ENCODE measurements at places on chromosomes 12 and 14.

DNA sequence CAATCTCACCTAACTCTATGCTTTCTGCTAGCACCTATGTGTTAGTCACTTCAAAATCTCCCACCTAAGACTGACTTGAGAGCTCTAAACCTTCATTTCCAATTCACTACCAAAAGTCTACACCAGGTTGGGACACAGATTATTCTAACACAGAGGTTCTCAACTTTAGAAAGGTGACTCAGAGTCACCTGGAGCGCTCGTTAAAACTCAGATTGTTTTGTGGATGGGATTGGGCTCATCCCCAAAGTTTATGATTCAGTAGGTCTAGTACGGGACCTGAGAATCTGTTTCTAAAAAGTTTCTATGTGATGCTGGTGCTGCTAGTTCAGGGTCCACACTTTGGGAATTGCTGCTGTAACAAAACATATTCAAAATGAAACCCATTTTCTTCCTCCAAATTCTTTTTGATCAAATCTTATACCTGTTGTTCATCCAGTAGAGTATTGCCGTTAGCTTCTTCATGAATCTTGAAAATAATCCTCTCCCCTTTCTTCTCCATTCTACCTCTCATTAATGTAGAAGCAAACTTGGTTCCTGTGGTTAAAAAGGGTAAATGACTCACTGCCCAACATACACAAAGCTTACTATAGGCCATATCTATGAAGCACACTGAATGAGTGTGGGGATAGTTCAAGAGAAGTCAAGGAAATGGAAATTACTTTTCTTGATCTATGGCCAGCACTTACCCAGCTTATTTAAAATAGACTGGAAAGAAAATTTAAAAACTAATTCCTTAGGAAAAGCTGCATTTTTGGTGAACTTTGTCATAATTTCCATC lies 206.7 kb downstream of the KIF21A start:
- no peak for DNase-seq

DNA sequence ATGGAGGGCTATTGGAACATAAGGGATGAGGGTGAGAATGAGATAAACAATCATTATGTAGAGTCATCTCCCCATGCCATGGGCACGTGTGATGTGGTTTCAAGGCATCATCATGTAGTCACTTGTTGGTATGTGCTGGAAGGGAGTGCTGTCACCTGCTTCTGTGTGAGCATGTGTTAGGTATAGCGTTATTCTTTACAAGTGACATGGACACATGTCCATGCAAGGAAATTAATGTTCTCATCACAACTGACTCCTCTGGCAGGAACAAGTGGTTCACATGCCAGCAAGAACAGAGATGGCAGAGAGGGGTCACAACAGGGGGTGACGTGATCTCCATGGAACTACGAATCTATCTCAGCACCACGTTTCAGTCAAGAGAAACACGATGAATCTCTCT lies 815.8 kb downstream of the BCL11B start:
- no peak for DNase-seq

- DNase-seq, result no peak
Observed at GRCh38 chr12:53560912-53561589, 53.8 kb upstream of the NPFF start.

DNA sequence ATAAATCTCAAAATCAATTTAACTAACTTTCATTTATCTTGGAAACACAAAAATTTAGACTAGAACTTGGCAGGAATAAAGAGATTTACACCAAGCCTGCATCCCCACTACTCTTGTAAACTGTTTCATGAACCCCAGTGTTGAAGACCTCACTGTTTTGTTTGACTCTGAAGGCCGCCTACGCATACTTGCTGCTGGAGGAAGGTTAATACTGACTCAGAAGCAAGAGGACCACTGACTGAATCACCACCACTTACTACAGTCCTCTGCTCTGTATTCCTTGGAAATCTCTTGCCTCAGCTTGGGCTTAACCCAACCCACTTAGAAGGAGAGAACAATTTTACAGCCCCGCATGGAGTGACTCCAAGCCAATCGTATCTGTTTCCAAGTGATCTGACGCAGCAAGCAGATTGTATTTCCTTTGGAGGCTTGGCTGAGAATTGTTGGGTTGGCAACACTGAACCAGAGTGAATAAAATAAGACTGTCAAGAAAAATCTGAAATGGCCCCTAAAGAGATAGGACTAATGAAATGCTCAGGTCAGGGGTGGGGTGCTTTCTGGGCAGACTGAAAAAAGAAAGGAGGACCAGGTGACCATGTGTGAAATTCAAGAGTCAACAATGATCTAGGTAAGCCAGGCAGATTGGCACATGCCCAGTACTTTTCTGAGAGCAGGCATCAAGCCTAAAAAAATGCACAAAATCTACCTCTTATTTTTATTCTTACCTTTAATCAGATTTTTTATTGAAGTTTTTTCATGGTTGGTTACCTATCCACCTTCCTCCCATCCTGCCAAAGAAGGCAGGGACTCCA lies 248.6 kb downstream of the ZFP36L1 start:
- peak; percentile 66 for DNase-seq

DNA sequence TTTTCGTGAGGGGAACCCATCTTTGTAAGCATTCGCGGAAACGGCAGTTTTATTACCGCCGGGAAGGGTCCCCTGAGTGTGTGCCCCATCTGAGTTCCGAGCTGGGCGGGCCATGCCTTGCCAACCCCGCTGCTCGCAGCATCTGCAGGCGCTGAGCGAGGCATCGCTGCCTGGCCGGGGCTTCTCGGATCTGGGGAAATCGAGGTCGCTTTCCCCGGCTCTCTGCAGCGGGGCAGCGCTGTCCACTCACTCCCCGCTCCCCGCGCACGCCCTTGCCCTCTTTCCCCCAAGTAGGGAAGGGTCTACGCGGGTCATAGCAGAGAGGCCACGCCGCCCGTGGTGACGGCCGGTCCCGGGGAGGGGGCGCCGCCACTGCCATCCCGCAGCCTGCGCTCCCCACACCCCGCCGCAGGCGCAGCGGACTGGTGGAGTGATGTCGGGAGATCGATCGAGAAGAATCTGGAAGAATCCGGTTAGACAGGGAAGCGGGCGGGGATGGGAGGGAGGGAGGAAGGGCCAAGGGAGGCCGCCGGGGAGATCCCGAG lies 507 bp upstream of the FKBP4 start:
- DNase-seq, result peak; percentile 61

- no peak for DNase-seq
Observed at GRCh38 chr14:49915085-49915484, 22.2 kb downstream of the ARF6 start.

DNA sequence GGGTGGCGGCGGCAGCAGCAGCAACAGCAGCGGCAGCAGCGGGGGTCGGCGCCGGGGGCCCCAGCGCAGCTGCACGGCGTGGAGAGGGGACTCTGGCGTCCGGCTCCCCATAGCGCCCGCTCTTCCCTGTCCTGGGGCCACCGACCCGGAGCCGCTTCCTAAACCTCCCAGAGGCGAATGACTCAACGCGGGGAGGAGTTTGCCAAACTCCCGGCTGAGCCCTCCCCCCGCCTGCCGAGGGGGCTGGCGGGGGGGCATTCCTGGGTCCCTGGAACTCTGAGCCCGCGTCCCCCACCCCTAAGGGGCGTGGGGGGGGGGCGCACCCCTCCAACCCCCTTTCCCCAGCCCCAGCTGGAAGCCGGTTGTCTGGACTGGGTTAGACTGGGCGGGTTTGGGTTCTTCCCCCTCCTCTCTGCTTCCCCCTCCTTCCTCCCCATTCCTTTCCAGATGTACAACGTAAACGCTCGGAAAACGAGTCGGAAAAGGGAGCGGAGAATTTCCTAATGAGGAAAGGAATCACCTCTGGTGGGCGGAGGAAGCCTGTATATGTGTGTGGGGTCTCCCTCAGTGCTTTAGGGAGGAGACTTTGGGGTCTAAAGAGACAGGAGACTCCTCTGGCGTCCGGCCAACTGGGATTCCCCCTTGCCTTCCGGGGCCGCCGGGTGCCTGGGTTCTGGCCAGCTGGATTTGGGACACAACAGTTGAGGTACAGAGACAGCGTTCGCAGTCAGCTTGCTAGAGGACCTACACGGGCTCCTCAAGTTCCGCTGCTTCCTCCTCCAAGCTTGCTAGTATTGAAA lies at the start of gene ITGA5:
ITGA5 (minus strand) TSS at position 179 of the 800 bp plus-strand sequence; CDS start at position 111, 68 bp downstream.
- peak; percentile 60 for DNase-seq

- no peak for DNase-seq
Observed at GRCh38 chr12:122148657-122149056, 25.4 kb downstream of the IL31 start.

DNA sequence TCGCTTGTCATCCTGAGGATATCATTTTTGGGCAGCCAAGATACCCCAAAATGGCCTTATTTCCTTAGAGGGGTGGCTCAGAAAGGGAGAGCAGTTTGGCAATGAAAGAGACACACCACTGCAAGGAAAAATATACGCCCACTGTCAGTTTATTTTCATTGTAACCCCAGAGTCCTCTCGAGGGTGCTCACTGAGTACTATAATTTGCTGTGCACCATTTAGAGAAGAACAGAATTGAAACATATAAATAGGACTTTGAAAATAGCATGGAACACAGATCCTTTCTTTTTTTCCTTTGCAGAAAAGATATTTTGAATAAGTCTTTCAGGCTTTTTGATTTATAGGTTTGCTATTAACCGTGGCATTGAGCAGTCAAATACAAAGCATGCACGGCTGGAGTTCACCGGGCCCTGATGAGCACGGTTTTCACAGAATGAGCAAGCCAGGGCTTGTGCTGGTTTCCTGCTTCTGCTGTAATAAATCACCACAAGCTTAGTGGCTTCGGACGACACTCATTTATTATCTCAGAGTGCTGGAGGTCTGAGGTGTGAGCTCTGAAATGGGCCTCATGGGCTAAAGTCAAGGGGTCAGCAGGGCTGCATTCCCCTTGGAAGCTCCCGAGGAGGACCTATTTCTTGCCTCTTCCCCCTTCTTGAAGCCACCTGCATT lies 152.3 kb downstream of the ZNF664 start:
- DNase-seq, result peak; percentile 18

GRCh38 chr14:49986343-49987014 lies 93.6 kb downstream of the ARF6 start:
- DNase-seq, result no peak

- DNase-seq, result no peak
Observed at GRCh38 chr12:96360550-96360949, 39.7 kb downstream of the CDK17 start.

- DNase-seq, result peak; percentile 43
Observed at GRCh38 chr12:115749071-115749841, 528.2 kb downstream of the MED13L start.

DNA sequence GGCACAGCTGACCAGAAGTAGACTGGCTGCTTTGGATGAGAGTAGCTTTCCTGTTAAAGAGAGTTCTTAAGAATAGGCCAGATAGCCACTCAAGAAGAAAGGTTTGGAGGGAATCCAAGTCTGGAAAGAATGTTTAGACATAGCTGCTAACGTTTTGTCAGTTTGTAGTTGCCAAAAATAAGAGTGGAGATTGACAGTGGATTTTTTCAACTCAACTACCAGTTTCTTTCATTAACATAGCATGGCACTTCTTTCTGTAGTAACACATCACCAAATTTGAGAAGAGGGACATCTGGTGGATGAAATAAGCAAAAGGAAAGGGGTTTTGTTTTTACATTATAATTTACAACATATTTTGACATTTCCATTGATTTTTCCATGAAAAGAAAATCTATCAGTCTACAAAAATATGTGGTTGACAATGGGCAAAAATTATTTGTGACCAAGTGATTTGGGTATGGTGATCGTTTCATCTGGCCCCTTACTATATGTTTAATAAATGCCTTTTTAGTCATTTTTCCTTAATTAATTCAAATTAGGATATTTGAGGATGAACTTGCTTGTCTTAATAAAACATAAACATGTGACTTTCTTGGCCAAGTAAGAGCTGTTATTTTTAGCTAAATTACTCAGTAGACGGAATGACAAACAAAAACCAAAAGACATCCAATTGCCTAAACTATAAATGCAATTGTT lies 71.1 kb downstream of the PTPRR start:
- DNase-seq, result no peak

GRCh38 chr12:56338308-56339157 lies at the start of gene IL23A:
Gene IL23A, plus strand, starts transcription at chr12:56338884. Its CDS starts 161 bp downstream, at chr12:56339045.
- DNase-seq, result no peak

DNA sequence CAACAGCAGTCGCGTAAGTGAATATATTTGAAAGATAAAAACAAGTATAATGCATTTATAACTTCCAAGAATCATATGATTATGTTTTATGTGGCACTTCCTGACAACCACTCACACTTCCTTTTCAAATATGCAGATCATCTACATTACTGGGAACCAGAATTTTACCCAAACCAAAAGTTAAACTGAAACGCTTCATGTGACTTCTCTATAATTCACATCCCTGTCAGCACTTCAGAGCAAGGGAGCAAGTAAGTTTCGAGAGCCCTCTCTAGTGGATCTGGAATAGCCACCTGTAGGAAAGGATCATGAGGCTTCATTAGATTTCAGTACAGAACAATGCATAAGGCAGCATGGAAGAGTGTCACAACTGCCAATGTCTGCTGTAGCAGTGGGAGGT lies 13.7 kb upstream of the ALX1 start:
- no peak for DNase-seq

DNA sequence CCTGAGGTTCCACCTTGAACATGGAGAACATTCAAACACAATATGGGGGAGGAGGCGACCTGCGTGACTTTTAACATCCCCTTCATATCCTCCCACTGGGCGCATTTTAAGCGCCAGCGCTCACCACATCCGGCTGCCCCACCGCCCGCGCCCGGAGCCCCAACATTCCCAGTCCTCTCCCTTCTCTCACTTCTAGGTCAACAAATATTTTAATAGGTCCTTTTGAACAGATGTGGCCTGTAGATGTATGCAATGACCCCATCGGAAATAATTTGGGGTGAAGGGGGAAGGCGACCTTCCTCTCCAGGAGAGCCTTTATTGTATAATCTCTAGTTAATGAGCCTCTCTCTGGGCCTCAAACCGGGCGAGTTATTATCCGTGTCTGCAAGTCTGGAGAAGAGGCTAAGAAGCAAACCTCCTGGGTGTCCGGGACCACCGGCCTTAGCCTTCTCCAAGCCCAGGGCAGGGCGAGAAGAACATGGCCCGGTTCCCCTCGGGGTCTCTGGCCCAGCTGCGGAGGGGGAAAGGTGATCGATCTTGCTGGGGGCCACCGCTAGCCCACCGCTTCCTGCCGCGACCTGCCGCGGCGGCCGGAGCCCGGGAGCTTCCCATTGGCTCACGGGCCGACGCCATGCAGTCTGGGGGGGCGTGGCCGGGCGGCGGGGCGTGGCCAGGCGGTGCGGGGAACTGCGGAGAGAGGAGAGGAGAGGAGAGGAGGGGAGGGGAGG lies 83.2 kb upstream of the HMGA2 start:
- peak; percentile 30 for DNase-seq

DNA sequence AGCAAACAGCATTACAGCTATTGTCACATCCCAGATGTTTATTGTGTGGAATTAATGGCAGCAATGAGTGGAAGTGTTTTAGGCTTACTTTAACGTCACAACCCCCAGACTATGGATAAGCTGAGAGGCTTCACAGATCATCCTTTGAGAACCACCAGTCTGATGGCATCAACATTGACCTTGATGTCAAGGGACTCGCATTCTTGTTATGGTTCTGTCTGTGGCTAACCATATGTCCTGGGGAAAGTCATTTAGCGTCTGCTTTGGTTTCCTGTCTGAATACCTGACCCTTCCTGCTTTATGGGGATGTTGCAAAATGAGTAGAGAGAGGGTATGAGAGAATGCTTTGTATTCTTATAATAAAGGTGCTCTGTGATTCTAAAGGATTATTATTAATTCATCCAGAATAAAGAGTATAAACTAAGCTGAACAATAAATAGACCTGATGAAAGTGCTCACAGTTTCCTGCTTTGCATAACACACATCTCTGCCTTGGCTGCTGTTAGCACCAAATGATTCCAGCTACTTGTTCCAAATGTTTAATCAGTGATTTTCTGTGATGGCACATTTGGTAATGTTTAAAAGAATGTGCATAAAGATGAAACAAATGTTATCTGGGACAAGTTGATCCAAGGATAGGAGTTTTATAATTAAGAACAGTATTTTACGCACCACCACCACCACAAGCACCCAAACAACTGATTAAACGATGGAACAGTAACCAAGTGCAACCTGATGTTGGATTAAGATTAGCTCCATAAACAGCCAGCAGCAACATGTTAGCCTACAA lies 116.9 kb upstream of the LRIG3 start:
- DNase-seq, result no peak

Data from prostate gland (tissue), 2 donors.